ENCODE measurements at places on chromosomes 6 and 20.

DNA sequence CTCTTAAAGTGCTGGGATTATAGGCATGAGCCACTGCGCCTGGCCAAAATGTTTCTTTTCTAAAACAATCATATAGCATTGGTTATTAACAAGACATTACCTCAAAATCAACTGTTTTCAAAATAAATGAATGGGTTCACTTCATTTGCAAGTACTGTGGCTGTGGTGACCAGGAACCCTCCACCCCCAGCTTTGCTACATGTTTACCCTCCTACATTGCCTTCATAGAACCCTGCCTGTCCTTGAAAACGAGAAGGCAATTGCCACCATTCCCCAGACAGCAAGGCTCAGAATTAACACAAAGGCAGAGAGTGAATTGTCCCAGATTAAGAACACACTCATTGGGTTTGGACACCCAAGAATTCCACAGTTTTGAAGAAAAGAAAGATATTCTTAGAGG lies 116.6 kb upstream of the LGSN start:
- no peak for DNase-seq

DNA sequence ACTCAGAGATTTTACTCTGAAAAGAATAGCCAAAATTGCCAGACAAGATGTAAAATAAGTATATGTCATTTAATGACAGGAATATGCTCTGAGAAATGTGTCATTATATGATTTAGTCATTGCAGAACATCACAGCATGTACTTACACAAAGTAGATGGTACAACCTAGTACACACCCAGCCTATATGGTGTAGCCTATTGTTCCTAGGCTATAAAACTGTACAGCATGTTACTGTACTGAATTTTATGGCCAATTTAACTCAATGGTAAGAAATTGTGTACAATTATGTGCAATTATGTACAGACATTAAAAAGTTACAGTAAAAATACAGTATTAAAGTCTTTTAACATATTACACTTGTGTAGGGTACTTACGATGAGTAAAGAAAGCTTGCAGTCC lies 311.9 kb upstream of the EPHA7 start:
- DNase-seq, result no peak

DNA sequence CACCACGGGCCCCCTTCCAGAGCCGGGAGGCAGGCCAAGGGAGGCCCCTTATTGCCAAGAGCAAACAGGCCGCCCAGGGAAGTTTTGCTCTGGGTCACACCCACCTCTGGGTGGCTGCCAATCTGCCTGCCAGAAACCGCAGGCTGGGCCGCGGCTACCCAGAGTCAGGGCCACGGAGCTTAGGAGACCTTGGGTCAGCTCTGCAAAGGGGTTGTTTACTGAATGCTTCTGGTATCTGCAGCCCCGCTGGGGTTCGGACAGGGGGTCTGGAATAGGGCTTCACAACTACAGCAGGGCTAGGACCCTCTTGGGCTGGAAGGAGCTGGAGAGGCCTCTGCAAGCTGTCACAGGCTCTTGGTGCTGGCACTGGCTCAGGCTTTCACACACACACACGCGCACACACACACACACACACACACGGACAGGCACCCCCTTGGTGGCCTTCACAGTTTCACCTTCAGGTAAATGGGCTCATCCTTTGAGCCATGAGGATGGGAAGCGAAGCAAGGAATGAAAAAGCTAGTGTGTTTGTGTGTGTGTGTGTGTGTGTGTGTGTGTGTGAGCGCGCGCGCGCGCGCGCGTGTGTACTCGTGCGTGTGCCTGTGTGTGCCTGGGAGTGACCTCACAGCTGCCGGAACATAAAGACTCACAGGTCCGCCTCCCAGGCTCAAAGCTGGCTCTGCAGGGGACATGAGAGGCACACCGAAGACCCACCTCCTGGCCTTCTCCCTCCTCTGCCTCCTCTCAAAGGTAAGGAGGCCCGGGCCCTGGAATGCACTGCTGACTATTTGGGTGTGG lies at the start of gene CCN5:
TSS of gene CCN5 (plus strand) at position 669 of the 798 bp plus-strand sequence. CDS start at position 691, 22 bp downstream.
- no peak for DNase-seq

- no peak for DNase-seq
These were observed 69.0 kb downstream of the SAMD5 start for GRCh38 chr6:147577488-147577887.

DNA sequence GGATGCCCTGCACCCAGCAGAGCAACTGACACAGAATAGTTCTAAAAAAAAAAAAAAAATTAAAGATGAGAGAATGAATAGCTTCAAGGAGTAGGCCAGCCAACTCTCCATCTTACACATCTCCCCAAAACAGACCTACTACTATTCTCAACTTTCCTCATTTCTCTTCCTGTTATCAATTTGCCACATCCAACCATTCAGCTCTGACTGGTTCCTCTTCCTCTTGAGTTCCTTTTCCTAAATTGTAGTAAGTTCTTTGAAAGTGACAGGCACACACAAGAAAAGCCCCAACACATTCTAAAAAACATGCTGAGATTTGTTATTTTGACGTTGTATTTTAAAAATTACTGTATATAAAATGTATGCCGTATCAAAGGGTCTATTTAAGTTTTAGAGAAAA lies 117.2 kb downstream of the PDSS2 start:
- DNase-seq, result no peak

Data from T-helper 2 cell (primary cell).